ENCODE measurements at places on chromosomes 16 and 17. TPM values are rescaled to one million over a fixed set of nuclear protein-coding genes. Genes with fewer than 3 reads are reported as not detected.

Gene USH1G
- not detected for total RNA-seq

DNA sequence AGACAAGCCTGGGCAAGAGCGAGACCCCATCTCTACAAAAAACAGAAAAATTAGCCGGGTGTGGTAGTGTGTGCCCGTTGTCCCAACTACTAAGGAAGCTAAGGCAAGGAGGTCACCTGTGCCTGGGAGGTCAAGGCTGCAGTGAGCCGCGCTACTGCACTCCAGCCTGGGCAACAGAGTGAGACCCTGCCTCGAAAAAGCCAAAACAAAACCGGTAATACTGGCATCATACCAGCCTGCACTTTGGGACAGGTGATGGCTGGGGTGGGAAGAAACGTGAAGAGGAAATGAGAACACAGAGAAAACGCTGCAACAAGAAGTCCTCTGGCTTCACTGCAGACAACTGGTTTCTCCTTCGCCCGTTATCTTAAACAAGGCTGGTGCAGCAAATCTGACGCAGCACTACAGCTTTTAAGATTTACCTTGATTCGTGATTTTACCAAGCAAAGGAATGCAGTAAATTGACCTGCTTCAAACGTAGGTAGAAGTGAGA lies 725 bp upstream of the CASC3 start:
- peak overlapping the region; percentile 98 for H3K4me3 ChIP-seq
- no peaks in the 10 kb centered on the region for H3K27me3 ChIP-seq
- peaks cover 45% of the 10 kb centered on the region for H3K4me1 ChIP-seq
- peaks cover 93% of the 10 kb centered on the region for H3K36me3 ChIP-seq

Gene LGALS9B
- 1.5 TPM for total RNA-seq

Gene PABPN1L
- not detected for total RNA-seq

Gene ODAD4
- 0.73 TPM for total RNA-seq

Gene BTBD17
- total RNA-seq = not detected

GRCh38 chr16:2930236-2930635 lies 18.5 kb downstream of the FLYWCH1 start:
- no peak overlapping the region for H3K27ac ChIP-seq
- no peak for DNase-seq
- H3K27me3 ChIP-seq = no peaks in the 10 kb centered on the region
- H3K4me3 ChIP-seq = no peak overlapping the region

Gene ARHGAP44
- 17.5 TPM for total RNA-seq

DNA sequence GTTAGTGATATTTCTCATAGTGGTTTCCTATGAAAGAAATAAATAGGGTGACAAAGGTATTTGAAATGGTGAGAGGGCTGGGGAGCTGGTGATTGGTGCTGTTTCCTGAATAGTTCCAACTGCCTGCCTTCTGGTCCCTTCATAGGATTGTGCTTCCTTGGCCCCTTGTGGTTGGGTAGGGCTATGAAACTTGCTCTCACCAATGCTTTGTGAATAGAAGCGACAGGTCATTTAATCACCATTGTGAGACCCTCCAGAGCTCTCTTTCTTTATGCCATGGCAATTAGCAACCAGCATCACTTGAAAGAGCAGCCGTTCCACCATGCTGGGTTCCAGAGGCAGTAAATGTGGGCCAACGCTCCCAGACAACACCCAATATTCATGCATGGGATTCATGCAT lies 23.7 kb upstream of the WWOX start:
- no peak overlapping the region for H3K27ac ChIP-seq
- H3K27me3 ChIP-seq = peaks cover 25% of the 10 kb centered on the region
- no peaks in the 10 kb centered on the region for H3K4me1 ChIP-seq
- H3K4me3 ChIP-seq = no peak overlapping the region
- no peaks in the 10 kb centered on the region for H3K36me3 ChIP-seq

DNA sequence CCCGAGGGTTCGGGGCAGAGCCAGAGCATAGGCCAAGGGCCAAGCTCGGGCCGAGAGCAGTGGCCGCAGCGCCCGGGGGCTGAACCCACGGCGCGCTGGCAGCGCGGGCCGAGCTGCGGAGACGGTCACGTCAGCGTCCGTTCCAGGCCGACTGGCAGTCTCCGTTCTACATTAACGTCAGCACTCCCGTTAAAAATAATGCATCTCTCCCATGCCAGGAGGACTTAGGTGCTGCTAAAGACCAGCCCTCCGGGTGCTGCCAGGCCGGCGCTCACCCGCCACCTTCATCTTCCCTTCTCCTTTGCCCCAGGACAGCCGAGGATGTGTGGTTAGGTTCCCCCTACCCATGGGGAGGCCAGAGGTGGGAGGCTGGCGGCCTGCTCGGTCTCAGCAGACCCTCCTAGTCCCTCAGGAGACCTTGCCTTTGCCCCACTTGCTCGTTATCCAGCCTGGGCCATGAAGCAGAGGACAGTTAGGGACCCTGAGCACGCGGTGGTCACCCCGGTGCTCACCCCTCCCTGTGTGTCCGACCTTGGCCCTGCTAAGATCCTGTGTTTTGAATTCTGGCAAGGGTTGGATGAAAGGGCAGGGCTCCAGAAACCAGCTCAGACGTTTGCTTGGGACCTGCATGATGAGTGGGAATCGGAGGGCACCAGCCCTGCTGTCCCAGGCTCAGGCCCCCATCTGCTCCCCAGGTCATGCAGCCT lies 572 bp downstream of the MPG start:
- H3K4me3 ChIP-seq = peak overlapping the region; percentile 80
- H3K36me3 ChIP-seq = peaks cover 74% of the 10 kb centered on the region
- DNase-seq = no peak
- H3K4me1 ChIP-seq = peaks cover 29% of the 10 kb centered on the region
- no peaks in the 10 kb centered on the region for H3K27me3 ChIP-seq
- H3K27ac ChIP-seq = peak overlapping the region; percentile 79

DNA sequence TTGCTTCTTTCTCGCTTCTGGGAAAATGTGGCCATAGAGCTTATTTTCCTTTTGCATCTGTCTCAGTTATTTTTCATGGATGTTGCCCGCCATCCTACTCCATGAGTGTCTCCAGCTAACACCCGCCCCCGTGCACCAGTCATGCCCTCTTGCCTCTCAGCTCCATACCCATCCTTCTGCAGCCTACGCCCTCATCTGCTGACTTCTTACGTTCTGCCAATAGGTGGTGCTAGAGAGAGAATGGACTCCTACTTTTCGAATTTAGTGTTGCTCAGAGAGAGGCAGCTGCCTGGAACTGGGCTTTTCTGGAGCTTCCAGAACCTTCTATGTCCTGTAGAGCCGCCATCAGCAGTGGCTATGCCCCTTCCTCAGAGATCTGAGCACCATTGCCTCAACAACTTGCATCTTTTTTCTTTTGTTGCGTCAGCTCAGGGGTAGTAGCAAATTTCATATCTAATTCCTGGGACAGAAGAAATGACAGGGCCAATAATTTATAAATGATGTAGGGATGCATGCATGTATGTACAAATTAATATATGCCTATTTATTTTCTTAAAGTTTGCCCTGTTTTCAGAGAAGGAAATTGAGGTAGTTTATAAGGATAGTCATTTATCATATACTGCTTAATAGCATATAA lies 119.7 kb upstream of the MYOCD start:
- H3K27me3 ChIP-seq = no peaks in the 10 kb centered on the region
- DNase-seq = peak; percentile 43
- no peak overlapping the region for H3K4me3 ChIP-seq
- no peak overlapping the region for H3K27ac ChIP-seq
- no peaks in the 10 kb centered on the region for H3K36me3 ChIP-seq

Gene TGFB1I1
- total RNA-seq = 18.7 TPM

DNA sequence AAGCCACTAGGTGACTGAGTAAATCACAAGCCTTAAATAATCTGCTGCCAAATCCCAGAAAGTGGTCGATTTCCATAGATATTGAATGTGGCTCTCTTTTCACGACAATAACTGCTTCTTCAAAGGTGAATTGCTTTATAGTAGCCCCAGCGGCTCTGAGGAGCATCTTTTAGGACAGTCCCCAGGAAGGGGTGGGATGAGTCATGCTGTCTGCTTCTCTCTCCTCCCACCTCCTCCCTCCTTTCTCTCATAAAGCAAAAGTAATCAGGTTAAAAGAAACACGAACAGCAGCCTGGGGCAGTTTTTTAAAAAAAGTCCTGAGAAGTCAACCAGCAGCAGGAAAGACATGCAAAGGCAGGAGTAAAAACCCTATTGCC lies 1.8 kb downstream of the KIAA0513 start:
- no peak overlapping the region for H3K27ac ChIP-seq
- no peaks in the 10 kb centered on the region for H3K27me3 ChIP-seq
- DNase-seq = no peak
- no peak overlapping the region for H3K4me3 ChIP-seq

DNA sequence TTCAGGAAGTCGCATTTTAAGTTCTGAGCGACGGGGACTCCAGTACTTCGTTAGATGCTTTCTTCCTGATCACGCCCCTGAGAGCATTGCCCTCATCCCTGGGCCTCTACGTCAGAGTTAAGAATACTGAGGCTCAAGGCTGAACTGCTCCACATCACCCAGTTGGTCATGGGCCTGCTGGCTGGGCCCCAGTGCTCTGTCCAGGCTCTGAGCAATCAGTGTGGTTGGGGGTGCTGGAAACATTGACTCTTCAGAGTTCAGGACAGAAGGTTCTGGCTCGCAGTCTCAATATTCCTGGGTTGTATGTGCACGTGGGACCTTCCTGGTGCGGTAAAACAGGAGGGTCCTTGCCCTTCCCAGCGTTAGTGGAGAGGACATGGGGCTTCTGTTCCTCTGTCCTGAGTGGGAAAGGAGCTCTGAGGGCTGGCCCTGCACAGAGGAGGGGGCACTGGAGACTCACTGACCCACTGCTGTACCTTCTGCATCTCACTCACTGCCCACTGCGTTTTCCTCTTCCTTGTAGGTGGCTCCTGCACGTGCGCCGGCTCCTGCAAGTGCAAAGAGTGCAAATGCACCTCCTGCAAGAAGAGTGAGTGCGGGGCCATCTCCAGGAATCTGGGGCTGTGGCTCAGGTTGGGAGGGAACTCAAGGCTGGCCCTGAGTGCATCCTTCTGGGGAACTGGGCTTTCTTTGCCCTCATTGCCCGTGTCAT lies 518 bp downstream of the MT1E start:
- peaks cover 23% of the 10 kb centered on the region for H3K4me1 ChIP-seq
- H3K27me3 ChIP-seq = peaks cover 46% of the 10 kb centered on the region
- H3K36me3 ChIP-seq = peaks cover 8% of the 10 kb centered on the region
- H3K27ac ChIP-seq = no peak overlapping the region
- peak overlapping the region; percentile 84 for H3K4me3 ChIP-seq

- no peak overlapping the region for H3K4me3 ChIP-seq
- peaks cover 14% of the 10 kb centered on the region for H3K4me1 ChIP-seq
- peaks cover 56% of the 10 kb centered on the region for H3K27me3 ChIP-seq
- peaks cover 17% of the 10 kb centered on the region for H3K36me3 ChIP-seq
These were observed 3.3 kb upstream of the VAC14 start for GRCh38 chr16:70804153-70804733.

DNA sequence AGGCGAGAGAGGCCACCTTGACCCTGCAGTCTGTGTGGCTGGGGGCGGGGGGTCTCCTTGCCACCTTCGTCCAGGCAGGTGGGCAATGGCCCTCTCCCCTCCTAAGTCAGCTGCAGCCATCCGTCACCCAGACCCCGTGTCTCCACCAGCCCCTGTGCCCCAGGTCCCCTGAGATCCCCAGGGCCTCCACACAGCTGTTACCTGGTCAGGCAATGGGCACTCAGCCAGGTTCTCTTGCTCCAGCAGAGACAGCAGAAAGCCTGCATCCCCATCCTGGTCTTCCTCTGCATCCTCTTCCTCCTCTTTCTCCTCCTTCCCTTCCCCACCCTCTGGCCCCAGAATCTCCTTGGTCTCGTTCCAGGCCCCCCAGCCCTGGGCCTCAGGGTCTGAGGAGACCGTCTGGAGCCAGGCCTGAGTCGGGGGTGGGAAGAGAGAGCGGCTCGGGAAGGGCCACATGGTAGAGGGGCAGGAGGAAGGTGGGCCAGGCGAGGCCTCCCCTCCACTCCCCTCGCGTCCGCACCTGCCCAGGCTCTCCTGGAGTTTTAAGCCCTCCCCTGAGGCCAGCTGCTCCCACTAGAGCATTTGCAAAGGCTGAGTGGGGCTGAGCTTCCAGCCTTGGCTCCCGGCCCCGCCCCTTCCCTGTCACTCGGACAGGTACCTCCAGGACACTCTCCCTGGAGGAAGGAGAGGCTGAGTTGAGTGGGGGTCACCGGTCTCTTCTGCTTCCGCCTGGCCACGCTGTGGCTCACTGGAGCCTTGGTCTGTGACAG lies at the start of gene PABPN1L:
Gene PABPN1L, minus strand, starts transcription at position 510 of the 770 bp plus-strand sequence. Its CDS starts 54 bp downstream, at position 456.
- H3K4me3 ChIP-seq = no peak within 1 kb of the TSS
- peaks cover 9% of the 10 kb centered on the region for H3K36me3 ChIP-seq
- H3K27ac ChIP-seq = no peak within 1 kb of the TSS
- peaks cover 58% of the 10 kb centered on the region for H3K27me3 ChIP-seq
- no peak for DNase-seq
- no peaks in the 10 kb centered on the region for H3K4me1 ChIP-seq

Gene CDH1
- 328 TPM for total RNA-seq

Gene BAIAP3
- total RNA-seq = 2.4 TPM

DNA sequence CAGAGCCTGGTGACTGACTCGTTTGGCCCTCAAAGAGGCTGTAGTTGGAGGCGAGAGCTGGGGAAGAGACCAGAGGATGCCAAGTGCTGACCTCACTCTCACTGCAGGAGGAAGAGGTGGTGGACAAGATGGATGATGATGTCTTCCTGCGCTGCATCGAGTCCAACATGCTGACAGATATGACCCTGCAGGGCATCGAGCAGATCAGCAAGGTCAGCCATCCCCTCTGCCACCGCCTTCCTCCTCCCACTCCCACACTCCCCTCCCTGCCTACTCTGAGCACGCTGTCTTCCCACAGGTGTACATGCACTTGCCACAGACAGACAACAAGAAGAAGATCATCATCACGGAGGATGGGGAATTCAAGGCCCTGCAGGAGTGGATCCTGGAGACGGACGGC lies 26.9 kb downstream of the POLR2A start:
- H3K4me3 ChIP-seq = no peak overlapping the region
- no peaks in the 10 kb centered on the region for H3K27me3 ChIP-seq
- no peak overlapping the region for H3K27ac ChIP-seq
- H3K4me1 ChIP-seq = no peaks in the 10 kb centered on the region
- H3K36me3 ChIP-seq = peaks cover 34% of the 10 kb centered on the region

DNA sequence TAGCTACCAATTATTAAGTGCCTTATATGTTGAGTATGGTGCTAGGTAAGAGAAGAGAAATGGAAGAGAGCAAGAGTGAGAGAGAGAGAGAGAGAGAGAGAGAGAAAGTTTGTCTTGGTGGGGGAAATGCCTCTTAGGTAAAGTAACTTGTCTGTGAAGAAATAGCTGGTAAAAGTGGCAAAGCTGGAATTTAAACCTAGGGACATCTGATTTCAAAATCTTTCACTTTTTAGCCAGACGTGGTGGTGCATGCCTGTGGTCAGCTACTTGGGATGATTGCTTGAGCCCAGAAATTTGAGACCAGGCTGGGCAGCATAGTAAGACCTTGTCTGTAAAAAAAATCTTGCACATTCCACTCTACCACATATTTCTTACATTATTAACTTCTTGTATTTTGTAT lies 23.0 kb upstream of the CDR2 start:
- peak overlapping the region; percentile 3 for H3K4me3 ChIP-seq
- peaks cover 8% of the 10 kb centered on the region for H3K36me3 ChIP-seq
- peak; percentile 69 for DNase-seq
- no peaks in the 10 kb centered on the region for H3K27me3 ChIP-seq

Gene NOD2
- total RNA-seq = 1.1 TPM

- DNase-seq = no peak
- no peaks in the 10 kb centered on the region for H3K36me3 ChIP-seq
- H3K4me3 ChIP-seq = no peak overlapping the region
- peaks cover 86% of the 10 kb centered on the region for H3K27me3 ChIP-seq
These were observed 4.5 kb downstream of the ADAMTS18 start for GRCh38 chr16:77430360-77430759.

Measured in Calu3 (cell line).